ENCODE measurements at places on chromosomes 11 and 22. TPM values are rescaled to one million over a fixed set of nuclear protein-coding genes. Genes with fewer than 3 reads are reported as not detected.

GRCh38 chr11:93054881-93055280 is 85.4 kb downstream of the MTNR1B start:
- DNase-seq = peak; percentile 21

DNA sequence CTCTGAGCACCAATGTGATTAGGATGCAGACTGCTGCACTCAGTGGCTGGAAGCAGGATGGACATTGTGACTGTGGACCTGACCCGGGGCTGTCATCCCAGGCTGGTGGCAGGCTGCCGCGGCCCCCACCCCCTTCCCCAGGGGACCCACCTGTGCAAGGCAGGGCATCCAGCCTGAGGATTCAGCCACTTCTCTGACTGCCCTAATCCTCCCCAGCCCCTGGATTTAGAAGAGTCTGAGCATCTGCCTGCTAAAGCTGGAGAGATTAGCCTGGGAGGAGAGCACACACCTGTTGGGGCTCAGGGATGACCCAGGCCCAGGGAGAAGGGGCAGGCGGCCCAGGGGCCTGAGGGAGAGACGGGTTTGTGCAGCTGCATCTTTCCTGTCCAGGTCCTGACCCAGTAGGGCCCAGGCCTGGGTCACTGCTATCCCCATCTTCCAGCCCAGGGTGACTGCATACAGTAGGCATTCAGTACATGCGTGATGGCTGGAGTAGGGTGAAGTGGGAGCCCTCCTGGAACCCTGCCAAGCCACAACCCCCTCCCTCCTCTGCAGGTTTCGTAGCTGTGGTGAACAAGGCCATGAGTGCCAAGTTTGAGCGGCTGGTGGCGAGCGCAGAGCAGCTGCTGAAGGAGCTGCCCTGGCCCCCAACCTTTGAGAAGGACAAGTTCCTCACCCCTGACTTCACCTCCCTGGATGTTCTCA is 12.1 kb downstream of the DPP3 start:
- DNase-seq = no peak

- DNase-seq = no peak
These were observed 24.9 kb upstream of the EMSY start for GRCh38 chr11:76419896-76420295.

MPZL2 gene
- total RNA-seq = 41.9 TPM

- DNase-seq = no peak
These were observed 32.6 kb upstream of the B3GNT6 start for GRCh38 chr11:77001613-77002012.

FZD4 gene
- 9.4 TPM for total RNA-seq

GRCh38 chr22:45692549-45692948 is 20.9 kb downstream of the ATXN10 start:
- DNase-seq = peak; percentile 31

DNA sequence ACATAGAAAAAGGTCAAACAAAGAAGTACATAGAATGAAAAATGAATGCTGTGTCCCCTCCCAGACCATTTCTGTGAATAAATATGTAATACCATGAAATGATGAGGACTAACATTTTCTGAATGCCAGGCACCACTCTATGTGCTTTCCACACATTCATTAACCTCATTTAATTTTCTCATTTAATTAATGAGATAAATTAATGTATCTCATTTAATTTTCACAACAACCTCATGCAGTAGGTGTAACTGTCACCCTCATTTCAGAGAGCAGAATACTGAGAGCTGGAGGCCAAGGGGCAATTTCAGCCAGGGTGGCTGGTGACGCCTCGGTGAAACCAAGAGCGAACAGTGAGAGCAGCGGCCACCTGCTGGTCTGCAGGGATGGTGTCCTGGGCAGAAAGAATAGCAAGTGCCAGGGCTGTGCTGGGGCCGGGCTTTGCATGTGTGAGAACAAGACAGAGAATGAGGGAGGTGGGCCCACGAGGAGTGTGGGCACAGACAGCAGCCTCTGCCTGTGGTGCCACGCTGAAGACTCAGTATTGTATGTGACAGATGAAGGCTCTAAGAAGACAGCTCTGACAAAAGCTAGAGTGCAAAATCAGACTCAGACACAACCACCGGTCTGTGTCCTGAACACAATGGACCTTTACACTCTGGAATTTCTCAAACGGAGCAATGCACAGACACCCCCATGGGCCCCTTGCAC is 1.8 kb upstream of the SERPIND1 start:
- no peak for DNase-seq

NXPE2 gene
- 8.4 TPM for total RNA-seq

CYP2D6 gene
- 1.2 TPM for total RNA-seq

OR8B3 gene
- not detected for total RNA-seq

DNA sequence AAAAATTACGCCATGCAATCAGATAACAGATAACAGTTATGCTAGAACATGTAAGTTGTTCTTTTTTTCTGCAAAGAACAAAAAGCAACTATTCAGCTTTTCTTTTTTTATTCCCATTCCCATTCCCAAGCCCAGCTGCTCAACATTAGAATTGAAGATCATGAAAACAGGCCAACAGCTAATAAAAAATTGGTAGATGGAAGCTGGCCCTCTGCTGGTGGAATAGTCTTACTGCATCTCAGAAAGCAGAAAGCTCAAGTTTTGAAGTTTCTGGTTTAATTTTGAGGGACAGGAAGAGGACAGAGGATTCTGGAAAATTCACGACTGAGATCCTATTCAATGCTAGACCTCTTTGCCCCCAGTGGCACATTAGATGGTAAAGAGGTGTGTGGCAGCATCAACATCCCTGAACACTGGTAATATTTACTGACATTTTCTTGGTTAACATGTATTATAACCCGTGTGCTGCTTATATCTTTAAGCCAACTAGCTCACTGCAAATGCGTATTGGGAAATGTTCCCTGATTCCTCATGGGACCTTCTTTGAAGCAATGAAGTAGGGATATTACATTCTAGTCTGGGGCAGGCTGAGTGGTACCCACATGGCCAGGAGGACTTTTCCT is 591.2 kb downstream of the OPCML start:
- peak; percentile 38 for DNase-seq

GRCh38 chr11:110908401-110909105 is 196.3 kb upstream of the ARHGAP20 start:
- peak; percentile 96 for DNase-seq

GRCh38 chr11:9462172-9462799 is 1.5 kb downstream of the ZNF143 start:
- DNase-seq = peak; percentile 19

DNA sequence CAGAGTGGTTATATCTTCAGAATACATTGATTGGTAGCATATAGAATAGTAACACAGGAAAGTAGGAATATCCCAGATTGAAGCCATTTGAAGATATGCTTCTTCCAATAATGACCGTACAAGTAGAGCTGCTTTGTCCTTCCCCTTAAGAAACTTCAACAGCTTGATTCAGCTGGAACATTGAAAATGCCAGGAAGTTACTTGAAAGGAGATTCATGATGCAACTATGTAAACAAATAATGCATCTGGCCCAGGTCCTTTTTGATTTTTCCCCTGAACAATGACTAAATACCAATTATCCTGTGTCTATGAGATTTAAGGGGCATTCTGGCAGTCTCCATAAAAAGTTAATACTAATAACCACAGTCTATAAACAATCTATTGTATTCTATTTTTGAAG is 3.0 kb downstream of the DKK3 start:
- no peak for DNase-seq

- no peak for DNase-seq
These were observed 12.5 kb downstream of the PLA2G6 start for GRCh38 chr22:38169116-38169515.

- DNase-seq = no peak
These were observed 9.2 kb upstream of the STT3A start for GRCh38 chr11:125583496-125583895.

FGF19 gene
- total RNA-seq = 1.4 TPM

DNA sequence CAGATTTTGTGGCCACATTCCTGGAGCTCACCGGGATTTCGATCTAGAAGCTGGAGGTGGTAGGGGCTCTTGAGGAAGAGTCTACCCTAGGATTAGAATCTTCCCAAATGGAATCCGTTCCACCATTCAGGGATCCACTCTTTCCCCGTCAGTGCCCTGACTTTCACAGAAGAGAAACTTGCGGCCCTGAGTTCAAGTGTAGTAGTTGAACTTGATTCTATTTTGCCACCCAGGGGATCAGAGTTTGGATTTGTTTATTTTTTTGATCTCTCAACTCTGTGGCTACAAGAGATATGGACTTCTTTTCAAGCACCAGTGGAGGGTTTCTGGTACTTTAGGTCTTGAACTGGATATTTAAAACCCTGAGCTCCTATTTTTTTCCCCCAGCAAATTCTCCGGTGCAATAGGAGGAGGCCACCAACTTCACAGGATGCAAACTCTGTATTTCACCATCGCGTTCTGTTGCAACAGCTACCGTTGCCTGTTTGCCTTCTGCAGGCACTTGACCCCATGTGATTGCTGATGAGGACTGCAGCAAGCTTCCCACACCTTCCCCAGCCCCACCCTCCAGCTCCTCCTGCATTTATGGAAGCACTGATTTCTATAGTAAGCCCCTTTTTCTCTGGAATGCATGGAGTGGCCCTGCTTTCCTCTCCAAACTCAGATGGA is 14.8 kb upstream of the MRGPRF start:
- no peak for DNase-seq

PLEKHA7 gene
- 8.2 TPM for total RNA-seq

PRRG4 gene
- total RNA-seq = 6.0 TPM

SHISAL1 gene
- total RNA-seq = 3.9 TPM

- DNase-seq = no peak
These were observed 41.9 kb upstream of the EMID1 start for GRCh38 chr22:29163808-29164207.

DNA sequence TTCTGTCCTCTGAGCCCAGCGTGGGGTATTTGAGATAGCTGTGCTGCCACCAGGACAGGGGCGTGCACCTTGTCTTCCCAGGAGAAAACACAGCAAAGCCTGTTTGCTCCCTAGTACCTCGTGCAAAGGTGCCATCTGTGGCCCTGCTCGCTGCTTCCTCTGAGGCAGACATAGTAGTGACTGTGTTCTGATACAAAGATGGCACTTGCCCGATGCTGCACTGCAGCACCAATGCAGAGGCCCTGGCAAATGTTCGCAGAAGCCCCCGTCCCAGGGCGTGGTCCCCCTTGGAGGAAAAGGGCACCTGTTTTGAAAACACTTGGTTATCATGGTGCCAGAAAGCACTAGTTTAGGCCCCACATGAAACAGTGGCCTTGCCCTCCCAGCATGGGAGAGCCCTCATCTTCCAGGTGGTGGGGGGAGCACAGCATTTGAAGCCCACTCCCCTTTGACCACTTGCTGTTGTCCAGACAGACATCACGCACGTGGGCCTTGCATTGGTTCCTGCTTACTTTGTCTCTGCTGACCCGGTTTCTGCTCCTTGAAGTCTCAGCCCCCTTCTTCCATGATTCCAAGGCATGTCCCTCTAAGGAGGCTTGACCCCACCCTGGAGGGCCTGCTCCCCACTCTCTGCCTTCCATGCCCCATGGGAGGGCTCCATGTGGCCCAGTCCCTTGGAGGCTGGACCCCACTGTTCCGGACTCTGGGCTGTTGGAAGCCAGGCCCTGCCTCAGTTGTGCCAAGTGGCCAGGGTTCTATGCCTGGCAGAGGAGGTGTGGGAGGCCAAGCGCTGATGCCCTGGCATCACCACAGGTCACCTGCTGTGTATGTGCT is 109.4 kb downstream of the KCNQ1OT1 start:
- no peak for DNase-seq

OR6X1 gene
- total RNA-seq = 1.7 TPM

GRCh38 chr11:7971846-7972245 is 6.6 kb upstream of the NLRP10 start:
- no peak for DNase-seq

DNA sequence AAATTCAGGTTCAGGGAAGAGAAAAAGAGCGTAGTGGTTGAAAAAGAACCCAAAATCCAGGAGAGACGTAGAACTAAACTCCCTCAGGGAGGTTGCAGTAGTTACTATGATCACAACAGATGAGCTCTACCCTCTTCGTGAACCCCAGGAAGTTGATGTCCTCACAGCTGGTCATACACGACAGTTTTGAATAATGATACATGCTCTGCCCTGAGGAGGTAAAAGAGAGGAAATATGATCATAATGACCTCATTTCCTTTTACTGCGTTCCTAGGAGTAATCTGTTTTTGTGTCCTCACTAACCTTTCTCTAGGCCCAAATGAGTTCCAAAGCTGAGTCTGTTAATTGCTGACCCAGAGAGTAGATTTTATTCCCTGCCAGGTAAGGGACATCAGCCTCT is 1.3 kb downstream of the PATE2 start:
- DNase-seq = no peak

DNA sequence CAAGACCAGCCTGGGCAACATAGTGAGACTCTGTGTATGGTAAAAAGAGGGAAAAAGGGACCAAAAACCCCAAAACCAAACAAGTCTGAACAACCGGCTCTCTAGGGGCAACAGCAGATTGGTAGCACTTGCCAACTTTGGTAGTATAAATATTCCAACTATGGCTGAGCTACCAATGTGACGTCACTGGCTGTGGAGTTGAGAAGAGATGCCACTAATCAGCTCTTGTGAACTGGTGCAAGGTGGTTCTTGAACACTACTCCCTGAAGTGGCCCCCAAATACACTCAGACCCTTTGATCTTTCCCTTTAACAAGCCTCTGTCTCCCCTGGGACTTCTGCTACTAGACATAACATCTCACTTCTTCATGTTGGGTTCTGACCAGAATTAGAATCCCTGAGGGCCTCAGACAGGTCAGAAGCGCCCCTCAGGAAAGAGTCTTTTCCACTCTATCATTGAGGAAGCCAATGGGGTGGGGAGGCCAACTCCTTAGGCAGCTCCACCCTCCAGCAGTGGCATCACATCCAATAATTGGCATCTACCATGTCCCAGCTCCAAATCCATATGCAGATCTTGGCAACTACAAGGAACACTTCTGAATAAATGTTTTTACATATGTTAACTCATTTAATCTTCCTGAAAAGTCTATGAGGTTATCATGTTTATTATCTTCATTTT is 49.2 kb downstream of the RPL27A start:
- DNase-seq = no peak

DNA sequence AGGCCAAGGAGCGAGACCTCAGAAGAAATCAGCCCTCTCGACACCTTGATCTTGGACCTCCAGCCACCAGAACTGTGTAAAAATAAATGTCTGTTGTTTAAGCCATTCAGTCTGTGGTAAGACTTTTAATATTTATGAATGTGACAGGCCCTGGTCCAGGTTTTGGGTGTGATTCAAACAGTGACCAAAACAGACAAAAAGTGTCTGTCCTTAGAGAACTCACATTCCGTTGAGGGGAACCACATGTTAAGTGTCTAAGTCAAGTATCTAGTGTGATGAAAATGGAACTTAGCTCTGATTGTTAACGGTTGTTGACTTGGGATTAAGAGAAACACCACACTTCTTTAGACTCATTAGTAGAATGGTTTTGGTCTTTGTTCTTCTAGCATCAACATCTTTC is 22.2 kb downstream of the ATXN10 start:
- DNase-seq = no peak

GRCh38 chr11:64870176-64870892 is 8.1 kb downstream of the EHD1 start:
- DNase-seq = peak; percentile 71

- DNase-seq = peak; percentile 87
These were observed 42.2 kb downstream of the TRIOBP start for GRCh38 chr22:37739035-37739434.

DNA sequence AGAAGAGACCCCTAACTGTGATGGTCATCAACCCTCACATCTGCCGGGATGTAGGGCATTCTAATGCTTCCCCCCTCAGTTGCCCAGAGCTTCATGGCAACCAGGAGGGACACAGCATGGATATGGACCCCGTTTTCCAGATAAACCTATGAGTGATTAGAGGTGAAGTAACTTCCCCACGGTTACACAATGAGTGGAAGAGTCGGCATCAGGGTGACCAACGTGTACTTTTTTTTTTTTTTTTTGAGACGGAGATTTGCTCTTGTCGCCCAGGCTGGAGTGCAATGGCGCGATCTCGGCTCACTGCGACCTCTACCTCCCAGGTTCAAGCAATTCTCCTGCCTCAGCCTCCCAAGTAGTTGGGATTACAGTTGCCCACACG is 25.0 kb downstream of the TXN2 start:
- DNase-seq = no peak
